Effector memory CD4-positive, alpha-beta T cell (primary cell): ENCODE measurements at places on chromosomes 3 and 15.
A peak's percentile ranks its signal among the peaks of the same experiment; 100 is the strongest.

DNA sequence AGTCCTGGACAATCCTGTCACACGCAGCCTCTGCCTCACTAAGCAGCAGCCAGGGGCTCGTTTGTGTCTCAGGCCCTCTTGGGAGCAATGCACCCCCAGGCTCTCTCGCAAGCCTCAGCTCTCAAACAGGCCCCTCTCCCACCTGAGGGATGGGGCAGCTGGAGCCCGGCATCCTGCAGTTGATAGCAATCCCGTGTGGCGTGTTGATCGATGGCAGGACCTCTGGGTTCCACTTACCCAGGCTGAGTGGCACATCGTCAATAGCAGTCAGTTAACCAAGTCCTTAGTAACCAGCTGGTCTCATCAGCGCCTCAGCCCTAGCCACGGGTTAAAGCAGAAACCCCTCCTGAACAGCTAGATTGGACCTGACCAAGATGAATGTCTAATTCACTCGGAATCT, 36.5 kb upstream of the PLXNA1 start:
- H3K4me3 ChIP-seq: no peak overlapping the region
- no peaks in the 10 kb centered on the region for H3K27me3 ChIP-seq
- no peak overlapping the region for H3K27ac ChIP-seq
- no peak for DNase-seq
- no peaks in the 10 kb centered on the region for H3K4me1 ChIP-seq
- H3K36me3 ChIP-seq: peaks cover 4% of the 10 kb centered on the region

- H3K27ac ChIP-seq: no peak overlapping the region
- no peaks in the 10 kb centered on the region for H3K36me3 ChIP-seq
- H3K4me1 ChIP-seq: no peaks in the 10 kb centered on the region
- no peaks in the 10 kb centered on the region for H3K27me3 ChIP-seq
- DNase-seq: no peak
Measured at GRCh38 chr3:61450866-61451265, 110.5 kb upstream of the PTPRG start.

GRCh38 chr3:170598091-170598502, 12.2 kb upstream of the SLC7A14 start:
- H3K4me3 ChIP-seq: no peak overlapping the region
- no peaks in the 10 kb centered on the region for H3K27me3 ChIP-seq
- no peak for DNase-seq
- H3K4me1 ChIP-seq: no peaks in the 10 kb centered on the region
- H3K36me3 ChIP-seq: no peaks in the 10 kb centered on the region
- no peak overlapping the region for H3K27ac ChIP-seq

DNA sequence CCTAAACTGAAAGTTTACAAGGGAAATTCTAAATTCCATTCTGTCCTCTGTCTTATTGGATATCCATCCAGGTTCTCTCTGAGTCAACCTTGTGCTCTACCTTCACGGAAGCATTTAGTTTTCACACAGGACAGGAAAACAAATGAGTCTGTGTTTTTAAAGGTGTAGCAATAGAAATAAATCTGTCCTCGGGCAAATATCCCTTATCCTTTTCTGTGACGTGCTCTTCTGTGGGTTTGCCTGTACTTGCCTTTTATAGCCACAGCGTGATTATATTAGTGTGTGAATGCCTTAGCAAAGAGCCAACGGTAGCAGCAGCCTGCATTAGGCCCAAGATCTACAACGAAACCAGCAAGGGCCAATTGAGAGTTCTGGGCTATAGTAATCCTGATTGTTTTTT, 127.2 kb upstream of the PLSCR5 start:
- DNase-seq: no peak
- H3K27me3 ChIP-seq: no peaks in the 10 kb centered on the region
- no peaks in the 10 kb centered on the region for H3K36me3 ChIP-seq
- H3K27ac ChIP-seq: no peak overlapping the region
- H3K4me1 ChIP-seq: no peaks in the 10 kb centered on the region

DNA sequence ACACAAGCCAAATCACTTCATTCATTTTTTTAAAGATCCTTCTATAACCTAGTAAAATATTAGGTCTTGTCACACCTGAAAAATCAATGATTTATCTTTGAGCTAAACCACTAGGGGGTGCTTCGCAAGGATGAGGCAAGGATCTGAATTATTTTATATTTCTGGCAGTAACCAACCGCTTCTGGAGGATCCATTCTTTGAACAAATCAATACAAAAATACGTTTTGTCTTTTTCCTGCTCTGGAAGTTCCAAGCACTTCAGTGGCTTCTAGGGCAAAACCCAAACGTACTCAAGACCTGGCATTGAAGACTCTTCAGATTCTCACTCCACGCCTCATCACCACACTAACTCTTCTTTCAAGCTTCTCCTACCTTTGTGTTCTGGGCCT, 486 bp downstream of the LSG1 start:
- H3K4me3 ChIP-seq: peak overlapping the region; percentile 84
- peaks cover 16% of the 10 kb centered on the region for H3K36me3 ChIP-seq
- H3K4me1 ChIP-seq: peaks cover 10% of the 10 kb centered on the region
- DNase-seq: no peak
- H3K27me3 ChIP-seq: peaks cover 3% of the 10 kb centered on the region

DNA sequence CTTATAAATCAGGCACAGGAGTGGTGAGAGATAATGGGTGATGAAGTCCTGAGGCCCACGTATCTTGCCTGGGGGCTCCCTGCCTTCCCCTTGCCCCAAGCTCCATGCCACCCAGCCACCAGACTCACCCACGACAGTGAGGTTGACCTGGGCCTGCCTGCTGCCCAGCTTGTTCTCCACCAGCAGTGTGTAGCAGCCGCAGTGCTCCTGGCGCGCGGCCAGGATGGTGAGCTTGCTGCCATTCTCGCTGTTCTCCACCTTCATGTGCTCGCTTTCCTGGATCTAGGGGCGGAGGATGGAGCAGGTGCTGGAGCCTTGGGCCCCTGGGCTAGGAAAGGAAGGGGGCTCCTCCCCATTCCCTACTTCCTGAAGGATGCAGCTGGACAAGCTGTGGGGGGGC, 79.1 kb upstream of the HACD2 start:
- H3K36me3 ChIP-seq: no peaks in the 10 kb centered on the region
- H3K4me1 ChIP-seq: no peaks in the 10 kb centered on the region
- no peak overlapping the region for H3K27ac ChIP-seq
- no peak overlapping the region for H3K4me3 ChIP-seq
- DNase-seq: no peak

DNA sequence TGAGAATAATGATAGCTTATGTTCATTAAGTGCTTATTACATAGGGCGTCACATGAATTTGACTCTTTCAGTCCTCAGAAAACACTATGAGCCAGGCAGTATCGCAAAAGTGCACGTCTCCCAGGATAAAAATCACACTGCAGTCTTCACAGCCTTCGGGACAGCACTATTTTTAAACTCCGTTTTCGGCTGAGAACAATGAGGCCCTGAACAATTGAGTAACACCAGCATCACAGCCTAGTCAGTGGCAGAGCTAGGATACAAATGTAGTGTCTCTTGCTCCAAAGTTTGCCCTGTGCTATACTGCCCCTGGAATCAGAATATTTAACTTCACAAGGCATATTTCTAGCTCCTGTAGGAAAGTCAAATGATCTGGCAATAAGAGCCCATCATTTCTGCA, 852.1 kb upstream of the SEMA6D start:
- H3K36me3 ChIP-seq: no peaks in the 10 kb centered on the region
- DNase-seq: no peak
- no peak overlapping the region for H3K4me3 ChIP-seq
- H3K27me3 ChIP-seq: no peaks in the 10 kb centered on the region

GRCh38 chr3:67384760-67385397, 269.5 kb downstream of the SUCLG2 start:
- no peaks in the 10 kb centered on the region for H3K4me1 ChIP-seq
- peaks cover 12% of the 10 kb centered on the region for H3K36me3 ChIP-seq
- DNase-seq: peak; percentile 7
- no peaks in the 10 kb centered on the region for H3K27me3 ChIP-seq

- no peak for DNase-seq
- no peaks in the 10 kb centered on the region for H3K4me1 ChIP-seq
- no peaks in the 10 kb centered on the region for H3K36me3 ChIP-seq
- no peak overlapping the region for H3K4me3 ChIP-seq
- peaks cover 4% of the 10 kb centered on the region for H3K27me3 ChIP-seq
- no peak overlapping the region for H3K27ac ChIP-seq
Measured at GRCh38 chr15:67859331-67859946, 19.6 kb upstream of the RNU6-1 start.

GRCh38 chr3:131082871-131083863, 56.5 kb downstream of the NEK11 start:
- H3K27ac ChIP-seq: no peak overlapping the region
- no peaks in the 10 kb centered on the region for H3K4me1 ChIP-seq
- H3K27me3 ChIP-seq: no peaks in the 10 kb centered on the region

DNA sequence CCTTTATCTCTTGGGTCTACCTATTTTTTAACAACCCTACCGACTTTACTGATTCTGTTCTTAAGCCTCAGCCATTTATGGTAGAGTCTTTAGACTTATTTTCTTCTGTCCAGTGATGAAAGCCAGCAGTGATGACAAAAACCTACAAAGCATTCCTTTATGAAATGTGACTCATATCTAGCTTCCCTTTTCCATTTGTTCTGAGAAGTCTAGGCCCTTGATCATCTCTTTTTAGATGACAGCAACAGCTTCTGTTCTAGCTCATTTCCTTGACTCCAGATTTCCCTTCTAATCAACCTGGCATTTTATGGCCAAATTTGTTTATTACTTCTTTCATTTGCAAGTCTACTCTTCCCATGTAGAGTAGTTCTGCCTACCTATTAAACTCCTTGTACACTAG, 36.1 kb downstream of the CFAP44 start:
- no peak overlapping the region for H3K4me3 ChIP-seq
- no peak for DNase-seq
- no peaks in the 10 kb centered on the region for H3K36me3 ChIP-seq

DNA sequence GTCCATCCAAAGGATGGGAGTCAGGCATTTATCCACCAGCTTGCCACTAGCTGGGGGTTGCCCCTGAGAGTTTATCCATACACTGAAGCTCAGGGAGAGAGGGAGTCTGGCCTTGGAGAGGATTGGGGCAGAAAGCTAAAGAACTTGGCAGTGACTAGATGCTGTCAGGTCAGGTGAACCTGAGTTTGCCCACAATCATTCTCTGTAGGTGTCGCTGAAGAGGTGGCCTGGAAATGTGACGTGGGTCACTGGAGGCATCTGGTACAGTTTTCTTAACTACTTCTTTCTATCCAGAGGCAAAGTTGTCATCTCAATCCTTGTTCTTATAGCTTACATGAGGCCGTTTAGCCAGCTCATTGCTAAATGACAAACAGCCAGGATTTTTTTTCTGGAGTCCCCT, 298.0 kb upstream of the CTNNB1 start:
- H3K27ac ChIP-seq: no peak overlapping the region
- no peaks in the 10 kb centered on the region for H3K4me1 ChIP-seq
- no peaks in the 10 kb centered on the region for H3K36me3 ChIP-seq
- H3K4me3 ChIP-seq: no peak overlapping the region
- H3K27me3 ChIP-seq: no peaks in the 10 kb centered on the region

DNA sequence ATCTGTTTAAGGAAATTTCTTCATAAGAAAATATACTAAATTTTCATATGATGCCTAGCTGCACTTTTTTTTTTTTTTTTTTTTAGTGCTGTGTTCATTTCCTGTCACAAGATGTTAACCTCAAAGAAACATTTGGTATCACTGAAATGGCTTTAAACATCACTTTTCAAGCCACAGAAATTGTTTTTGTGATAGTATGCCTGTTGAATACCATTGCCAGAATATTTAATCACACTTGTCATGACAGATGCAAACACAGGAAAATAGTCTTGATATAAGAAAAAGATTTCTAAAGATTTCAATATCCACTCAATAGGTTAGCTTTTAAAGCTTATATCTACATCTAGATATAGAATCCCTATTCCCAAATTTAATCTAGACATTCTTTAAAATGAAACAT, 608.5 kb upstream of the AGTR1 start:
- H3K27me3 ChIP-seq: no peaks in the 10 kb centered on the region
- DNase-seq: no peak
- H3K36me3 ChIP-seq: no peaks in the 10 kb centered on the region
- no peak overlapping the region for H3K27ac ChIP-seq

DNA sequence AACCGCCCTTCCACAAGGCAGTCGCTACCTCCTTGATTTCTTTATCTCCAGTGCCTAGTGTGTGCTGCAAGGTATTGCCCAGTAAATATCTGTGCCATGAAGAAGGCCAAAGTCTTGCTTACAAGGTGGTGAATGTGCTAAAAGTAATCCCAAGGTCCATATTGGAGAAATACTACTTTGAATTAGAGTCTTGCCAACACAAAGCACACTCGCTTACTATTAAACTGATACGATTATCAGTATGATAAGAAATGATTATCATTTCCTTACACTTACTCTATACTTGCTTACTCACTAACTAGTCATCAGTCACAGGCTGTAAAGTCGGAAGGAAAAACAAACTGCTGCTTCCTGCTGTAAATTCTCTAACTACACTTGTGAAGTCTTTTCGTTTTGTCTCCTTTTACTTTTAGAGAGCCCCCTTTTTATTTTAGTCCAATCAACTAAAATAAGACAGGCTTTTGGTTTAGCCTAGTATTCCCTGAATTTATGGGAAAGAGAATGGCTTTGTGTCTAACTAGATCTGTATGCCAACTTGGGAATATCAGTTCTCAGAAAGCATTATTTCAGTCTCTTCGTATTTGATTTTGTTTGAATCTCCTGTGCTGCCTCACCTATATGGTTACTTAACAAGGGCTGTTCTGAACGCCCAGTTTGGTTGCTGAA, 107.1 kb upstream of the TSC22D2 start:
- H3K4me1 ChIP-seq: no peaks in the 10 kb centered on the region
- no peak overlapping the region for H3K27ac ChIP-seq

DNA sequence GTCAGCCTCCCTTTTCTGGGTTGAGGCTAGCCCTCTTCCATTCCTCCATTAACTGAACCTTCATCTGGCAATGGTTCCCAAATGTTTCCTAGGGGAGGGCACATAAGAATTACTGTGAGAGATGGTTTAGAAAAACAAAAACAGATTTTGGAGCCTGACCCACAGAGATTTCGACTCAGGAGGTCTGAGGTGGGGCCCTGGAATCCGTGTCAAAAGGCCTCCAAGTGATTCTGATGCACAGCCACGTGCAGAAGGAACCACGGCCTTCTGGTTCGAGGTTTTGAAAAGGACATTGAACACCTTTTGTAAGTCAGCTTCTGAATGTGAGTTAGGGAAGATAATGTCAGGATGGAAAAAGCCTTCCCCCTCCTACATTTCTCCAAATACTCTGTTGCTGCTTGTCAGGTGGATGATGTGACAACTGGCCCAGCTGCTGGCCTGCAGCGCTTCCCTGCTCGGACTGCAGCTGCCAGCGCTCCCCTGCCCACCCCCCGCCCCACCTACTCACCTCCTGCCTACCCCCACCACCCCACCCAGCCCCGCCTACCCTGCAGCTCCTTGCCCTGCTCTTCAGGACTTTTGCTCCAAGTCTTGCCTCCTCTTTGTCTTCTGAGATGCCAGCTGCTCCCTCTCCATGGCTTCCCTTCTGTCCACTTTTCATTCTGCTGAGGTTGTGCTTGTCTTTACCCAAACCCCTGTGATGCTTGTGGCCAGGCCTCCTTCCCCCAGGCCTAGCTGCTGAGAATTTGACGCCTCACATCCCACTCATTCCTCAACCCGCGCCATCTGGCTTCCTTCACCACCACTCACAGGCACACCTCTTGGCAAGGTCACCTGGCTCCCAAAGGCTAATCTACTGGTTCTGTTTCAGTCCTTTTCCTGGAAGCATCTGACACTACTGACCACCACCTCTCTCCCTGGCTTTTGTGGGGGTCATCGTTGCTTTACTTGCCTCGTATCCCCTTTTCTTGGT, 6.6 kb downstream of the EHD4 start:
- H3K36me3 ChIP-seq: no peaks in the 10 kb centered on the region
- H3K4me3 ChIP-seq: no peak overlapping the region
- H3K27me3 ChIP-seq: no peaks in the 10 kb centered on the region
- peaks cover 18% of the 10 kb centered on the region for H3K4me1 ChIP-seq
- no peak for DNase-seq
- no peak overlapping the region for H3K27ac ChIP-seq
